Sigmoid colon (tissue), 7 donors: ENCODE measurements at places on chromosomes 2 and 18.

DNA sequence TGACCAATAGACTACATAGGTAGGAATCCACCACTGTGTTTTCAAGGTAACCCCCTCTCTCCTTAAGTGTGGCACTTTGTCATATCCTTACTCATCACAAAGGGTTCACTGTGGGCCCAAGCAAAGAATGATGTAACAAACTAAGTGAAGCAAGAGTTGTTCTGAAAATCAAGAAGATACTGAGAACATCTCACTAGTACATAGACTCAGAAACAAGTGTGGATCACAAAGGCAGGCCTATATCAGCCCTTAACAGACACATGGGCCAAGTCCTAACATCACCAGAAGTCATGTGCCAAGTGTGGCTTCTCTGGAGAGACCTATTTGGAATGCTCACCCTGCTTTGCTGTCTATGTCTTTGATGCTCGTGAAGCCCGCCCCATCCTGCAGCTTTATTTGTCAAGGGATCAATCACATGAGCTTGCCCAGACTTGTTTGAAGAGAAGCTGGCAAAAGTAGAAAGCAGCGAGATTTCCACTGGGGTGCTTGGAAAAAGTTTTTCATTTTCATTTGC, 131.2 kb upstream of the TTC39C start:
- DNase-seq: no peak

DNA sequence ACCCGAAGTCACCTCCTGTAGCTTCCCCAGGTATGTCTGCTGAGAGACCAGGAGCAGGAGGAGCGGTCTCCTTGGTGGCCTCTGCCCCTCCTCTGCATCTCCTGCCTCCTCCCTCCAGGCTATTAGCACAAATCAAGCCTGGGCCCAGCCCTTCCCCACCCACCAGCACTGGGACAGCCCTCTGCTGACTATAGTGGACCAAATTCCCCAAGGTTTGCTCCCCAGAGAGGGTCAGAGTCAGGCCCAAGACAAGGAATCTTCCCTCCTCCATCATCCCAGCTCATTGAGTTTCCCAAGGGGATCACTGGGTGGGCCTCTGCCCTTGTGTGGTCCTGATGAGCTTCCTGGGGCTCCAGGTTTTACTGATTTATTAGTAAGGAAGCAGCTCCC, 62.1 kb downstream of the EMILIN2 start:
- DNase-seq: no peak

DNA sequence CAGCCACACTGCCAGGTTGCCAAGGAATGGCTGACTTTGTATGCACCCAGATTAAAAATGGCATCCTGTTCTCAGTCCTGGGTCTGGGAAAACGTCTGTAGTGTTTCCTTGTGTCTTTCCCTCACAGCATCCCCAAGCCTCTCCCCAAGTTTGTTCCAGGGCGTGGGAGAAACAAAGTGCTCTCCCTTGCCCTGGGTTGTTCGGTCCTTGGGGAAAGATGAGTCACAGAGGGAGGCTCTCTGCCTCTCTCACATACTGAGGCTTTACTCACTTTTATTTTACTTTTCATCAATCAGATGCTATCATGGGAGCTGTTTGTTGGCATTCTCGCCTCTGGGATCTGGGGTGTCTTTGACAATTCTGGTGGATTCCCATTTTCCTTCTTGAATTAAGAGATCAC, 492.3 kb downstream of the XIRP2 start:
- DNase-seq: no peak

GRCh38 chr2:20150806-20151571, 73.9 kb downstream of the SDC1 start:
- no peak for DNase-seq

- DNase-seq: no peak
Observed at GRCh38 chr18:52679354-52679753, 339.4 kb downstream of the DCC start.
